ENCODE measurements at places on chromosomes 5 and 9.

GRCh38 chr5:139523635-139524445, 37.3 kb upstream of the UBE2D2 start:
- no peak for DNase-seq

DNA sequence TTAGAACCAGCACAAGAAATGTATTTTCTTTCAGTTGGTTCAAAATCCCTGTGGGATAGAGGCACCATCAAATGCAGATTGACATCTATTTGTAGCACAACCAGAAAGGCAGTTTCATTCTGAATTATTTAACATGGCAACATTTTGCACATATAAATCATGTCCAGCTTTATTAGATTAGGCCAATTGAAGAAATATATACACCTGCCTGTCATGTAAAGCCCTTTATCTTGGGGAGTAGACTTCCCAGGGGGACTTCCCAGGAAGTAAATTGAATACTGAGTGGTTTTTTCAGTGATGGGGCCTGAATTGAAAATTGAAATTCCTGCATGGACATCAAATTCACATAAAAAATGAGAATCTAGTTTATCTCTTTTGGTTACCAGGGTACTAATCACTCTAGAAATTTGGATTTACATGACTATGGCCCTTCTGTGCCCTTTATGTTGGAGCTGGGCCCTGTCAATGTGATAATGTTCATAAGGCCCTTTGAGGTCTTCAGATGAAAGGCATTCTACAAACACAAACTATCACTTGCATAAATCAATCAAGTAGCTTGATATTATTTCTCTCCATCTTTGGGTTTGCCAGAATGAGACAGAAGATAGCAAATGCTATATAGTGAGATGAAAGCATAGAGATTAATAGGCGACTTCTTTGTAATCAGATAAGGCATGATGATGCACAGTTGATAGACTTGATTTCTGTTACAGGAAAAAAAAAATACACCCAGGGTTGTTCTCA, 26.2 kb upstream of the ZNF608 start:
- DNase-seq, result no peak

GRCh38 chr9:131097948-131098278, 1.6 kb downstream of the AIF1L start:
- DNase-seq, result no peak

GRCh38 chr5:168886157-168886556, 307.0 kb upstream of the PANK3 start:
- DNase-seq, result no peak

DNA sequence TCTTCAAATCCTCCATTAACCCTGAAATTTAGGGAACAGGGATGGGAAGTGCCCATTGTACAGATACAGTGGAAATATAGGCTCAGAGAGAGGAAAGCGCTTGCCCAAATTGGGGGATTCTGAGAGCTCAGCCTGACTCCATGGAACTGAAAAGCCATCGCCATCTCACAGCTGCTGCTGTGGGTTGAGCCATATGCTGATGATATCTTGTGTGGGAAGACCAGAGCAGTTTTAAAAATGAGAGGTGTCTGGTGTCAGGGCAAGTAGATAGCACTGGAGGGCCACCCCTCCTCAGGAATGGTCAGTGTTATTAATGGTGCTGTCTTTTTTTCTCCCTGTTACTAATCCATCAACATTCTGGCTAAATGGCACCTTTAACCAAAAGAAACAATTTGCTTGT, 50.9 kb upstream of the C5orf58 start:
- no peak for DNase-seq

- DNase-seq, result no peak
Observed at GRCh38 chr9:119366909-119367682, 2.1 kb downstream of the BRINP1 start.

Data from CD14-positive monocyte (primary cell).